ENCODE measurements at places on chromosomes 1 and 21.
A peak's percentile ranks its signal among the peaks of the same experiment; 100 is the strongest.

DNA sequence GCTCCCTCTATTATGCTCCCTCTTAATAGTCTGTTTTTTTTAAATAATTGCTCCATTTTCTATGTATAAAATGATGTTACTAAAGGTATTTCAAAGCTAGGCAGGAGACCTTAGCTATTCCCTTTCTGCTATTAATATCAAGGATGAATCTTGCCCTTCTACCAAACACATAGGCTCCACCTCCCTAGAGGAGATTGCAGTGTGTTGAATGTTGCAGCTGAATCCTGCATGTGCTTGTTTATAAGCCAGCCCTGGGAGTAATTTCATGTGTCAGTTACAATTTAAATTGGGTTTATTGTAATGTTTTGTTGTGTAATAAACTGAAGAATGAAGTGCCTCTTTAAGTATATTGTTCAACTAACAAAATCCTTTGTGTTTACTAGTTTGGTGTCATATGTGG is 66.0 kb downstream of the TMEM200B start:
- DNase-seq: no peak

- DNase-seq: no peak
These were observed 1.8 kb downstream of the MRPS21 start for GRCh38 chr1:150295476-150295875.

GRCh38 chr1:37656026-37656425 is 21.3 kb upstream of the RSPO1 start:
- no peak for DNase-seq

DNA sequence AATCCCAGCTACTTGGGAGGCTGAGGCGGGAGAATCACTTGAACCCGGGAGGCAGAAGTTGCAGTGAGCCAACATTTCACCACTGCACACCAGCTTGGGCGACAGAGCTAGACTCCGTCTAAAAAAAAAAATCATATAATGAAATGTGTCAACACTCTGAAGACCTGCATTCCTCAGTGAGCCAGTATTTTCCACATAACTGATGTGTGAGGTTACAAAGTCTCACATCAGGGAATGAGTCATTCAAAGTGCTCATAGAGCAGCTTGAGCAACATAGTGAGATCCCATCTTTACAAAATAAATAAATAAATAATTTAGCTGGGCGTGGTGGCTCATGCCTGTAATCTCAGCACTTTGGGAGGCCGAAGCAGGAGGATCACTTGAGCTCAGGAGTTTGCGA is 65.5 kb downstream of the CASZ1 start:
- no peak for DNase-seq

DNA sequence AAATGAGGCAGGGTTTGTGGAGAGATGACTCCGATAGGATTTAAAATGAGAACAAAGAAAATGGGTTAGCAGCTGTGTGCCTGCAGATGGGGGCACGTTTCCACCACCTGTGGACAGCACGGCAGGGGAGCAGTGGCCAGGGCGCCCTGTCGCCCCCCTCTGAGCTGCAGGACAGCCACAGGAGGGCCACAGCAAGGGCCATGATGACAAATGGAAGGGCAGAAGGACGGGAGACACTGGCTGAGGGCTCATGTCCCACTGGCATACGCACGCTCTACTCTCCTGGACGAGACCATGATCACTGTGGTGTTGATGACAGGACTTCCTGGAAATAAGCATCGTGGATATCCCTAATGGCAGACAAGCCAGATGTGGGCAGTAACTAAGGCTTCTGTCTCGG is 241.0 kb downstream of the SDCCAG8 start:
- no peak for DNase-seq

GRCh38 chr1:96587222-96587621 is 134.4 kb upstream of the PTBP2 start:
- DNase-seq: no peak

DNA sequence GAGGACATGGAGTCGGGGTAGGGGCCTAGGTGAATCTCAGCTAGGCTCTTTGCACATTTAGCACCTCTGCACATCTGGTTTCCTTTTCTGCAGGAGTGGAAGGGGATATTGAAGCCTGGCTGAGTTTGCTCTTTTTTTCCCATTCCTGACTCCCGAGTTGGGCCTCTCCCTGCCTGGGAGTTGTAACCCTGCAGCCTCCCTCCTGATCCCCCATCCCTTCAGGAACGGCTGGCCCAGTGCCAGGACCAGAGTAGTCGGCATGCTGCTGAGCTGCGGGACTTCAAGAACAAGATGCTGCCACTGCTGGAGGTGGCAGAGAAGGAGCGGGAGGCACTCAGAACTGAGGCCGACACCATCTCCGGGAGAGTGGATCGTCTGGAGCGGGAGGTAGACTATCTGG is 836 bp downstream of the OLFML3 start:
- no peak for DNase-seq

DNA sequence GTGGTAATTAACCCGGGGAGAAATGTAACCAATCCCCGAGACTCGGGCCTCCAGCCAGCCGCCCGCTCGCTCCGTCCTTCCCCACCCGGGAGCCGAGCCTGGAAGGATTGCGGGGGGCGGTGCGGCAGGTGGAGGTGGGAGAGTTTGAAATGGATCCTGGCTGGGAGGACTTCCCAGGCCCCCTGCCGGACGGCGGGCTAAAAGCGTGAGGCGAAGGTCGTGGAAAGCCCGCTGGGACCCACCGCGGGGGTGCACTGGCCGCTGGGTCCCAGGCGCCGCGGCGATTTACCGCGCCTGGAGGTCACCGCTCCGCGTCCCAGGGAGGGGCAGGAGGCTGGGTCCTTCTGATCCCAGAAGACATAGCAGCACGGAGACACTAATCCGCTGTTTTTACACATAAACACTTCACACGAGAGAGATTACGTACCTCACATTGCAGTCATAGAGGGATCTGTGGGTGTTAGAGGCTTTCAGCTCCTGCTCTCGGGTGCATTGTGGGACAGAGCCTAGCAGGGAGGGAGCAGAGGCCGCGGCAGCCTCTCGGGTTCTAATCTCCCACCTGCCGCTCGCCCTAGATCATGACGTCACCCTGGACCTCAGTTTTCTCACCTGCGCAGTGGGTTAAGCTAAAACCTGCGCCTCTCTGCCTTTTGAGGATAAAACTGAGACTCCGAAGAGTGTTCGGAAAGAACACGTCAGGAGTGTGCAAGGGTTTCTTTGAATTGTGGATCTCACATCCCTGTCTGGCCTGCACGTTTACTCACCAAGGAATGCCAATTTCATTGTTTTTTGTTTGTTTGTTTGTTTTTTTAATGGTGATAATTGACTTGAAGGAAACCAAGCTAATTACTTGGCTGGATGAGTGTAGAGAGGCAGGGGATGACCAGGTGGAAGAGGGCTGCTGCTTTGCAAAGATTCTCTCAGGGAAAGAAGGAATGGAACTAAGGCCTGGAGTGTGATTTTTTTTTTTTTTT is 17.1 kb upstream of the TMEM9 start:
- DNase-seq: peak; percentile 57

- no peak for DNase-seq
These were observed 409.8 kb downstream of the MATN1 start for GRCh38 chr1:30313584-30313983.

Data from stimulated activated CD4-positive, alpha-beta T cell treated with anti-CD3 and anti-CD28 coated beads, Interleukin-12 subunit alpha, Interleukin-12 subunit beta, amount 100 ng/mL, for 48 hours (primary cell).